PC-9 (cell line): ENCODE measurements at places on chromosomes 2 and 18. TPM values are rescaled to one million over a fixed set of nuclear protein-coding genes. Genes with fewer than 3 reads are reported as not detected.

COPS9 gene
- 202 and 256 TPM in 2 replicates for total RNA-seq

TCF23 gene
- not detected in 2 replicates for total RNA-seq

DNA sequence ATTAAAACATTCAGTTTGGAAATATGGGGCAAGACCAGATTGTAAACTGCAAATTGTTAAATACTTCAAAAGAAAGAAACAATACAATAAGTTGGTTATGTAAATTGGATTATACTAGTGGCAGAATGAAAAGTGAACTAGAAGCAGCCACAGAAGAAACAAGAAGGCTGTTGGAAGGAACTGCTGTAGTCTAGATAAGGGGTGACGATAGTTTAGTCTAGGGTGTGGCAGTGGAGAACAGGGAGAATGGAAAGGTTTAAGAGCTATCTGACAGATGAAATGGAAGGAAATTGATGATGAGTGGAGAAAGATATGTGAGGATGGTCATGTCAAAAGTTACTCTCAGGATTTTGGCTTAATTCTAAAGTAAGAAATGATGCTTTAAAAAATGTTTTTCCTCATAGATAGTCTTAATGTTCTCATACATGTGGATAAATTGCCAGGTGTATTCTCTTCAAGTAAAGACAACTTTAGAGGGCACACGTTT, 179.7 kb downstream of the GPD2 start:
- no peak for DNase-seq

STON1 gene
- total RNA-seq: 1.4 and 1.7 TPM in 2 replicates

DNA sequence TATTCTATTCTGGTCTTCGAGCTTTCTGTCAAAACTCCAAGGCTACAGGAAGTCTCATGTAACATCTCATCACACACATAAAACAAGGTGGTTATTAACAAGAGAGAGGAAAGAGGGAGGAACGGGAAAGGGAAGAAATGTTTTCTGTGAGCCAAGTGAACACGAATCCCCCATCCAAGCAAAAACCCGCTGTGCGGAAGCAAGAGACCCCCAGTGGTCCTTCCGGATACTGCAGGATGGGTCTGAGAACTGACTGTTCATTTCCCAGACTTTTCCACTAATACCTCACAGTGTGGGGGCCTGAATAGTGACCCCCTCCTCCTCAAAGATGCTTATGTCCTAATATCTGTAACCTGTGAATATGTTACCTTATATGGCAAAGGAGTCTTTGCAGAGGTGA, 19.0 kb upstream of the DIPK1C start:
- DNase-seq: no peak

DNA sequence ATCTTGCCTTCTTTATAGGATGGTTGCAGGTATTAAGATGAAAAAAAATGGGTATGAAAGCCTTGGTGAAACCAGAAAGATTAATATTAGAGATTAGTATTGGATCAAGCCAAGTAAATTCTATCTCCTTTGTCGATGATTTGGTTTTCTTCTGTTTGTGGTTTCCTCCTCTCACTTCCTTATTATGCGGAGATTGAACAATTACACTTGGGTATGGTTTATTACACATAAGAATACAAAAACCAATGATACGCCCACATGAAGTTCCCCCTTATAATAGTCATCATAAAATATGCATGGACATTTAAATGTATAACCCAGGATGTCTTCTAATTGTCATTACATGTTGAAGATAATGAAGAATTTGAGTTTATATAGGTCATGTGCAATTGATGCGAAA, 4.9 kb downstream of the LTBP1 start:
- DNase-seq: no peak

DNA sequence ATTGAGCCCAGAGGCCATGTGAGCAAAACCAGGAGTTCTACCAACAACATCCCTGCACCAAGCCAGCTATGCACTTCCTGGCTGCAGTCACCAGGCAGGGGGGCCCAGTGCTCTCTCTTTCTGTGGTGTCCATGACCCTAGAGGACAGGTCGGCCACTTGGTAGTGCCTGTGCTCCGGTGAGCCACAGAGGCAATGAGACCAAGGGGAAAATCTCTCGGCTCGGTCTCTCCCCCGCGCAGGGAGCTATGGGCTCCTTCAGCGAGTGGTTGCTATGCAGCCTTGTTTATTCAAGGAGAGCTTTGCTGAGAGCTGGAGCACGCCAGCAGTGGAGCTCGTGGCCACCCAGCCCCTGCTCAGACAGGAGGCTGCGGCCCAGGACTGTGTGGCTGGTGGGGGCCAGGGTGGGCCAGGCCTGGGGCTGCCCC, at the start of gene TOGARAM2:
TSS of gene TOGARAM2 (plus strand) at position 283 of the 426 bp plus-strand sequence. CDS start 13,537 bp downstream, outside the sequence.
- no peak for DNase-seq

DNA sequence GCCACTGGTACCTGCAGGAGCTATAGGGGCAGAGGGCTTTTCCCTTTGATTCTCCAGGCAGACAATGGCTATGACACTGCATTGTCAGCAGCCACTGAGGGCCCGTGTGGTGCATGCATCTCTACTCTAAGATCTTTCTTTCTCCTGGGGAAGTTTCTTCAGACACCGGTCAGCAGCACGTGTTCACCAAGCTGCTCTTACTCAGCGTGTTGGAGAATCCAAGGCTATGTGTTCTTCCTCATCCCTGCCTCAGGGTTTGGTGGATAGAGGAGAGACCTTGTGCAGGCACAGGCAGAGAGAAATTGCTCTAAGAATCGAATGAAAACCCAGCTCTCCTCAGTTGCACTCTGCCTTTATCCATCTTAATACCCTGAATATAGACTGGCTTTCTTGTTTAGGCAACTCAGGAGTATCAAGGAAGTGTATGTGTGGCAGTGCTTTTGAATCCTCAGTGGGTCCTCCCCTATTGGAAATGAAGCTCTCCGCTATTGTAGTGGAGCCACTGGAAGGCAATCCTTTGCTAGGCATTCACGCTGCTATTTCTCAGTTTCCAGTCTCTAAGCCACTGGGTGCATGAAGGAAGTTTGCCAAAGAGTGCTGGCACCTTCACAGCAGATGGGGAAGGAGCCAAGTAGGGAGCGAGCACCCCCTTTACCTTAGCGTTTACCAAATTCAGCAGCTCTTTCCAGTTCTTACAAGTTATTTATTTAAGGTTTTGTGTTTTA, 86.9 kb upstream of the EML6 start:
- no peak for DNase-seq

PELI1 gene
- total RNA-seq: 32.6 and 33.1 TPM in 2 replicates

GRCh38 chr2:181943411-181944124, 42.1 kb upstream of the PPP1R1C start:
- peak; percentile 88 for DNase-seq

ROCK1 gene
- total RNA-seq: 17.7 and 26.8 TPM in 2 replicates

GRCh38 chr18:8847066-8847755, 141.9 kb downstream of the MTCL1 start:
- no peak for DNase-seq

- no peak for DNase-seq
These were observed 284.7 kb downstream of the CMPK2 start for GRCh38 chr2:6580982-6581381.

SULT1C4 gene
- not detected in 2 replicates for total RNA-seq

PHOSPHO2 gene
- total RNA-seq: 5.3 and 5.9 TPM in 2 replicates

- DNase-seq: no peak
These were observed 6.8 kb upstream of the CFLAR start for GRCh38 chr2:201109186-201109585.

DNA sequence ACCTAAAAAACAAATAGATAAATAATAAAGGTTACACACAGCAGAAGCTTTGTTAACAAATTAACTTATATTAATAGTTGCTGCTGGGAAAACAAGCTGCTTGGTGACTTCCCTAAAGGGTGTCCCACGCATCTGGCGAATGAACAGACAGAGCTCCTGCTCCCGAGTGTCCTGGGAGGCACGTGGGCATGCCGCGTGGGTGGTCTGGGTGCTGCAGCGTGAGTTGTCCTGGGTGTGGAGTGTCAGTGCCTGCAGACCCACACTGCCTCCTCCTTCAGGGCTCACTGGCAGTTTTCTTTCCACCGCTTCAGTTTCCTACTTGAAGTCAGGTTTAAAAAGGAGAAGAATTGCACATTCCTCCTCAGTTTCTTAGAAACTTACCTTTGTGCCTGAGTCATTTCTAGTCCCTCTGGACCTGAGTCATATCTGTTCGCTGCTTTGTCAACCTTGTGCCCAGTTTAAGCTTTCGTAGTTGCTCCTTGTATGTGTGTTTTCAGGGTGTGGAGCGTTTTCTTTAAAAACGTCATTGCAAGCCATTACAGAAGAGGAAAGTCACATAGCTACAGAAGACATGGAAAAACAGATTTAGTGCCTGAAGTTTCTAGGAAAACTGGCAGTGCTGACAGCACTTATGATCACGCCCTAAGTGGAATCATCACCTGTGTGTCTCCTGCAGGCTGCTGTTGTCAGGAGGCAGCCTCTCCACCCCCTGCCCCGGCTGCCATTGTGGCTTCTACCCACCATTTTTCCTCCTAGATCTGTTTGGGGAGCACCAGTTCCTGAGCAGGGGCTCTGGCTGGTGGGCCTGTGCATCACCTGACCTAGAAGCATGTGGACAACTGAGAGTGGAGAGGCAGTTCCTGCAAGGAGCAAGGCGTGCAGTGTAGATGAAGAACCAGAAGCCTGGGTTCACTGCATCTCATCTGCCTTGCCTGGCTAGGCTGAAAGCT, 24.5 kb downstream of the IMPA2 start:
- no peak for DNase-seq

GRCh38 chr2:85668009-85668856, at the start of gene SFTPB:
Gene SFTPB, minus strand, starts transcription at chr2:85668199. Its CDS starts 16 bp downstream, at chr2:85668183.
- peak; percentile 44 for DNase-seq

GRCh38 chr2:224638301-224638823, 53.2 kb upstream of the CUL3 start:
- no peak for DNase-seq

SLC39A6 gene
- total RNA-seq: 14.8 and 20.3 TPM in 2 replicates

DNA sequence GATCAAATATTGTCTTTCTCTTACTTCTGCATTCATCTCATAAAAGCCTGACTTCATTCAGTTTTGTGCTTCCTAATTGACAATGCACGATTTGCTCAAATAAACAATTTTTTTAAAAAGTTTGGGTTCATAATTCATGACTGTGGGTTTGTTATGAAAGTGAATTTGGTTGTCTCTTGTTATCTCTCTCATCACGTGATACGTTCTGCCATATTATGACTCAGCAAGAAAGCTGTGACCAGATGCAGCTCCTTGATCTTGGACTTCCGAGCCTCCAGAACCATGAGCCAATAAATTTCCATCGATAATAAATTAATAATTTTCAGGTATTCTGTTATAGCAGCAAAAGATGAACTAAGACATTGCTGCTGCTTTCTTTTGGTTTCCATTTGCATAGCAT, 156.5 kb upstream of the LRATD1 start:
- DNase-seq: no peak

DNA sequence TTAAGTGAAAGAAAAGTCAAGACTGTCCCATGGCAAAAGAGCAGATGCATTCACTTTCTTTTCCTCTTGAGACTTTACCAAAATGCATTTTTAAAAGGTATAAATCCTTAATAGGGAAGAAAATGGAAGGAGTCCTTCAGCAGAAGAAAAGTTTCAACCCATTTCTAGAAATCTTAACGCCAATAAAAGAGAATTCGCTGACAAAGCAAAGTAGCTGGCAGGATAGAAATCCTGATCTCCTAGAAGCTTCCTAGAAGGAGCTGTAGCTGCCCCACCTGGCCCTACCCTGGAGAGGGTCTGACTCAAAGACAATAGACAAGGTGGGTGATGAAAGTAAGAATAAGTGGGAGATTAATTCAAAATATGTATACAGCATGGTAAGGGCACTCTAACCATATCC, 144.9 kb upstream of the PKDCC start:
- no peak for DNase-seq

- no peak for DNase-seq
These were observed 18.7 kb downstream of the CLK1 start for GRCh38 chr2:200845669-200846325.

- DNase-seq: no peak
These were observed 6.1 kb downstream of the PPP4R1 start for GRCh38 chr18:9608298-9608697.

GRCh38 chr18:8828798-8829197, 123.4 kb downstream of the MTCL1 start:
- DNase-seq: no peak

- no peak for DNase-seq
These were observed 19.8 kb upstream of the DDX18 start for GRCh38 chr2:117794668-117795067.

- peak; percentile 7 for DNase-seq
These were observed 88.6 kb upstream of the BCL11A start for GRCh38 chr2:60641811-60642788.

- no peak for DNase-seq
These were observed 110.2 kb downstream of the ABCA12 start for GRCh38 chr2:215028231-215028630.

- no peak for DNase-seq
These were observed 11.5 kb downstream of the SPRED2 start for GRCh38 chr2:65420712-65421431.

- DNase-seq: no peak
These were observed 119.2 kb downstream of the ANKRD44 start for GRCh38 chr2:197191177-197191939.

DNA sequence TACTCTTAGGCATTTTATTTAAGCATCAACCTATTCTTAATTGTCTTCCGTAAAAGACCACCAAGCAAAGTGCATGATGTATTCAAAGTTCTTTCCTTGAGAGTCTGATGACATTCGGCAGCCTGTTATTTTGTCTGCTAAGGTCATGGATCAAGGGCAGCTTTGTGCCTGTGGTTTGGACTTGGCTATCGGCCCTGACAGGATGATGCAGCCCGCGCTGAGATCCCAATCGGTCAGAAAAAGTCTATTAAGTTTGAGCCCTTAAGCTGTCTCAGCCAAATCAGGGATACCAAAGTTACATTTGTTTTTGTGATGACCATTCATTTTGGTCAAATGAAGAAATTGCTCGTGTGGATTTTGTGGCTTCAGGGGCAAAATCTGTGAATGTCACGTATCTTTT, 718.9 kb upstream of the FANCL start:
- no peak for DNase-seq

GRCh38 chr2:102190430-102191107, 3.7 kb downstream of the IL1RL2 start:
- DNase-seq: no peak

CCBE1 gene
- total RNA-seq: 3.1 and 5.8 TPM in 2 replicates

CTDSP1 gene
- total RNA-seq: 61.8 and 69.6 TPM in 2 replicates

TUBA3E gene
- not detected in 2 replicates for total RNA-seq

GRCh38 chr18:2848247-2849246, 1.7 kb downstream of the EMILIN2 start:
- no peak for DNase-seq

- DNase-seq: no peak
These were observed 49.9 kb downstream of the FAM210A start for GRCh38 chr18:13676471-13676870.

DNA sequence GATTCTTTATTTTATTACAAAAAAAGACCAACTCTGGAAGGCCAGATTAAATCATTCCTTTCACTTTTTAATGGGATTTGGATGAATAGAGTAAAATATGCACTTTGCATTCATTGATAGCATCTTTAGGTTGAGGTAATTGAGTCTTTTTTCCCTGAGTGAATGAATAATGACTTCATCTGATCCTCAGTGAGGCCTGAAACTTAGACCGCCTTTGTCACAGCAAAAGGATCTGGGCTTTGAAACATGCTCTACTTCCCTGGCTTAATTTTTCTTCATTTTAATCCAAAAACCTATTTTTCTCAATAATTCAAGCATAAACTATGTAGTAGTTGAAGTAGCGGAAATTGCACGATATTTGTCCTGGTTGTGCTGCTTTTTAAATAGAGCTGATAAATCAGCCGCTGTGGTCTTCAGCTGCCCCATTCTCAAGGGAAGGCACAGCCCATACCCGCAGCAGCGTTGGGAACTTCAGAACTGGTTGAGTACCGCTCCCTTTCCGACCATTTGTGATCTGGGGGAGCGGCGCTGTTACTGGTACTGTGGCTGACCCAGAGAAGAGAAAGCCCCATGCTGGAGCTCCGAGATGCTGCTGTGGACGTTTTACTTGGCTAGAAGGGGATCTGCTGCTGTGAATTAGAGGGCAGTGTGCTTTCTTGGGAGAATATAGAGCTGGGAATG, 145.3 kb upstream of the NFATC1 start:
- DNase-seq: no peak
